ENCODE measurements at places on chromosomes 7 and 10.

DNA sequence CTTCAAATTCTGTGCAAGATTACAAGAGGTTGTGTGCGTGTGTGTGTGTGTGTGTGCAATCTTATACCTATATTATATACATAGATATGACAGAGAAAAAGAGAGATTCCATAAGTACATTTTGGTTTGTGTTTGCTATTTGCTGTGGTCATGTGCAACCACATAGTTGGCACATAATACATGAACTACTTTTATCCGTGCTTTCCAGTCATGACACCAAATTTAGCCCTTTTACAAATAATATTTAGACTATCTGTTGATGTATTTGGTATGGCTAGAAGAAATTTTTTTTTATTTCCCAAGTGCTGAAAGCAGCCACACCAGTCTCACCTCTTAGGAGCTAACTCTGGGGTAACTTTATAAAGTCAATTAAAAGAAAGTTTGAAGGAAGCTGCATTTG lies 63.5 kb upstream of the EGFR start:
- no peak for DNase-seq

- DNase-seq, result peak; percentile 85
Measured at GRCh38 chr10:70404036-70404786, at the start of gene EIF4EBP2. Gene EIF4EBP2 (plus strand): TSS chr10:70404145. CDS start chr10:70404402, 257 bp downstream.

DNA sequence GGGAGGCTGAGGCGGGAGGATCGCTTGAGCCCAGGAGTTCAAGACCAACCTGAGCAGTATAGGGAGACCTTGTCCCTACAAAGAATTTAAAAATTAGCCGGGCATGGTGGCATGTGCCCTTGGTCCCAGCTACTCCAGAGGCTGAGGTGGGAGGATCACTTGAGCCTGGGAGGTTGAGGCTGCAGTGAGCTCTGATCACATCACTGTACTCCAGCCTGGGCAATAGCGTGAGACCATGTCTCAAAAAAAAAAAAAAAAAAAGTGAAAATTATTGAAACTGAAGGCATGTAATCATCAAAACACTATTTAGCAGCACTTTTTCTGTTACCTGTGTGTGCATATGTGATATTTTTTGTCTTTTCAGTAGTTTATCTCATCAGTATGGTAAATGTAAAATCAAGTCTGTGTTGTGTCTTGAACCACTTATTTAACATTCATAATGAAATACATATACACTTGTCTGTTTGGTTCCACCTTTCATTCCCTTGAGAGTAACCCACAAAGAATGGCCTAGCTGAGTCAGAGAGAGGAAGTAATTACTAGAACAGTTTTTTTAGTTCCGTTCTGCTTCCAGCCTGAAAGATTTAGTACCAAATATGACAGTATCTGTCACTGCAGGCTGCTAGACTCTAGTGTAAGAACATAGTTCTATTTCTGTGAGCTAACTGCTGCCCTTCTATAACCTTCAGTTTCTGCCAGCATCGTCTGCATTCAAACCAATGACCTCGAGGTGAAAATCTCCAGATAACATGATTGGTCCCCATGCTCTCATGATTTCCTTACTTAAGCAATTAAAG lies 68.6 kb downstream of the MMRN2 start:
- no peak for DNase-seq

DNA sequence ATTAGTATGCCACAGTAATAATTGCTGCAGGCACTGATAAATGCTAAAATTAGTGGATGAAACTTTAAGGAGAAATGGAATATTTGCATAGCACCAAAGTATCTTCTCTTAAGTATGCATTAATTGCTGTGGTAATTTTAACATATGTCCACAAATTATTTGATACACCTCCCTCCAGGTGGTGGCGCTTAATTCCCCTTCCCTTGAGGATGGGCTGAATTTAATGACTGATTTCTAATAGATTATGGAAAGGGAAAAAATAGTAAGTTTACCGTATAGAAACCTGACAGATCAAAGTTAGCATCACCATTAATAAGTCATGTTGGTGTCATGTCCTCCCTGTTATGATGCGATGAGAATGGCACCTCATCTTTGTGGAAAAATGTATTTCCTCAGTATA lies 519.2 kb downstream of the TFEC start:
- DNase-seq, result no peak

DNA sequence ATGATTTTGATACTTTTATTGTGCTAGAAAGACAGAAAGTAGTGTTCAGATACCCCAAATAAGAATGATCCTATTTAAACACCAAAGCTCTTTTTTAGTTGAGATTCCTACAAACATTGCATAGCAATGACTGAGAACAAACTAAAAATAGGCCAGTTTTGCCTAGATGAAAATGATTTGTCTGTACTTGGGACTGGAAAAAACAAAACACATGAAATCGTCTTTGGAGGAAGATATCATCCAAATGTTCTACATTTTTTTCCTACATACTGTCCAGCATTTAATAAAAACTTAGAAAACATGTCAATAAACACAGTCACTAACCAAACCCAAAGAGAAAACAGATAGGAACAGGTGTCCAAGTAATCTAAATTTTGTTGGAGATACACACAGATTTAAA lies 111.6 kb upstream of the MEOX2 start:
- no peak for DNase-seq
